ENCODE measurements at places on chromosomes 12 and 14.

DNA sequence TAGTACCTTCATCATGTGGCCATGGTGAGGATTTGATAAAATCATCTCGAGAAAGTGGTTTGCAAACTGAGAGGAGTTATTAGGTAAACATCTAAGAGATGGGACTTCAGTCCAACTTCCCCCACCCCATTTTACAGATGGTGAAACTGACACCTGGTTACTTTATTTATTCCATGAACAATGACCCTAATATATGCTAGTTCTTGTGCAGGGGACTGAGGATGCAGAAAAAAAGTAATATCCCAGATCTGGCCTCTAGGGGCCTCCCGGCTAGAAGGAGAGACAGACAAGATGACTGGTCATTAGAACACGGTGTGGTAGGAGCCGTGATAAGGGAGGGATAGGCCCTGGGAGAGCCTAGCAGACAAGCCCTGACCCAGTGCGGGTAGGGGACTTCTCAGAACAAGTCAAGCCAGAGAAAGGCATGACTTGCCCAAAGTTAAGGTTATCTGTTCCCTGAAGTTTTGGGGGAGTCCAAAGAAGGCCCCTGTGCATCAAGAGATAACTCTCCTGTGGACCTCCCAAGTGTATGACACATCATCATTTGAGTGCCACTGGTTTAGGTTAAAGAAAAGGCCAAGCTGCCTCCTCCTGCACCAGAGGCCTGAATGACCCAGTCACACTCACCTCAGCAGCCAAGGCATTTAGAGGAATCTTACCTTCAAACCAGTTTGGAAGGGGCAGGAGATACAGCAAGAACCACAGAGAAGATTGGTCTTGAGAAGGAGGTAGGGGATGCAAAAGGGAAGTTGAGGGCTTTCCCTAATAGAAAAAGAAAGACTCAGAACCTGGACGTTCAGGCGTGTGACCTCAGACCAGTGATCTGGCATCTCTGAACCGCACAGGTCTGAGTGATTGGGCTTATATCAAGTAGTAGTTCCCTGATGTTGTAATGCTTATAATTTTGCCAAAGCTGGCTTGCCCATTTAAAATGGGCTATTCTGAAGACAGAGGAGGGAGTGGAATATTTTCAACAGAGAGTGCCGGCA lies 1.6 kb downstream of the CMKLR1 start:
- DNase-seq, result no peak

- DNase-seq, result no peak
These were observed 37.9 kb upstream of the GNG2 start for GRCh38 chr14:51822499-51822898.

- DNase-seq, result peak; percentile 86
These were observed 2.8 kb upstream of the HOXC8 start for GRCh38 chr12:54005853-54006558.

GRCh38 chr14:91945751-91946621 lies 1.5 kb downstream of the FBLN5 start:
- DNase-seq, result no peak

- DNase-seq, result no peak
These were observed 12.0 kb upstream of the IL26 start for GRCh38 chr12:68237619-68238018.

DNA sequence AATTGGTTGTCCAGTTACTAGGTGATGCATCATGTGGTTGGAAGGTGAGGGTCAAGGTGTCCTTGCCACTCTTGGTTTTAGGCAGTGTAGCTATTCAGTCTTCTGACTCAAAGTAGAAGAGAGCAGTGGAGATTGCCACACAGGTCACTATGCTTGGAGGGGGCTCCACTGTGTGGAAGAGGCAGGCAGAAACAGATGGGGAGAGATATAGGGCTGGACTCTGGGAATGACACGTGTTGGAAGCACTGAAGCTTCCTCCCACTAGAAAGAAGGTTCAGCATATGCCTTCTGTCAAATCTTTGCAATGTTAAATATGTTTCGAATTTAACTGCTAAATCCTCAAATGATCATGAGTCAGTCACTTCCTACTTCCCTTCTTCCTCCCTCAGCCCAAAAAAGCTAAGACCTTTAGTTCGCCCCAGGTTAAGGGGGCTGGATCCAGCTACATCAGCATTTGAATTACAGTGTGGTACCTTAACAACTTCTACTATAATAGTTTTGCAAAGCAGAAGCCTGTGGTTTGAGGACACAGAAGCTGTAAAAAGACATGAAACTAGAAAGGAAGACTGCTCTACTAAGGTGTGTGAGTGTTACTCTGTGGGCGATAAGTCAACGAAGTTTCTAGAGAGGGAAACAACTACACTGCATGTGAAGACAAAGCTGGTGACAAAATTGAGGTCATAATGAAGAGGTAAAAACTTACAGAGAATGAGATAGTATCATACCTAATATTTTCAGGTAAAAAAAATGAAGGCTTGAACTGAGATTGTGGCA lies 228.0 kb downstream of the NELL2 start:
- no peak for DNase-seq

- DNase-seq, result no peak
These were observed 5.6 kb downstream of the FBXO33 start for GRCh38 chr14:39426605-39427004.

GRCh38 chr12:104457746-104458693 lies 1.3 kb downstream of the CHST11 start:
- DNase-seq, result peak; percentile 39

- DNase-seq, result peak; percentile 56
These were observed 1.4 kb downstream of the NFKBIA start for GRCh38 chr14:35403114-35403602.

GRCh38 chr12:30110958-30111586 lies 327.3 kb upstream of the TMTC1 start:
- no peak for DNase-seq

DNA sequence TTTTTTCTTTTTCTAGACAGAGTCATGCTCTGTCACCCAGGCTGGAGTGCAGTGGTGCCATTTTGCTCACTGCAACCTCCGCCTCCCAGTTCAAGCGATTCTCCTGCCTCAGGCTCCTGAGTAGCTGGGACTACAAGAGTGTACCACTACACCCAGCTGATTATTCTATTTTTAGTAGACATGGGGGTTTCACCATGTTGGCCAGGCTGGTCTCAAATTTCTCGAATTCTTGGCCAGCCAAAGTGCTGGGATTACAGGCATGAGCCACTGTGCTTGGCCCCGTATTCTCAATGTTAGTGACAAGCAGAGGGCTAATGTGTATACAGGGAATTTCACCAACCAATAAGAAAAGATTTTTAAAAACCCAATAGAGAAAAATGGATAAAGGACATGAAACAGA lies 8.4 kb downstream of the PLBD2 start:
- DNase-seq, result no peak

DNA sequence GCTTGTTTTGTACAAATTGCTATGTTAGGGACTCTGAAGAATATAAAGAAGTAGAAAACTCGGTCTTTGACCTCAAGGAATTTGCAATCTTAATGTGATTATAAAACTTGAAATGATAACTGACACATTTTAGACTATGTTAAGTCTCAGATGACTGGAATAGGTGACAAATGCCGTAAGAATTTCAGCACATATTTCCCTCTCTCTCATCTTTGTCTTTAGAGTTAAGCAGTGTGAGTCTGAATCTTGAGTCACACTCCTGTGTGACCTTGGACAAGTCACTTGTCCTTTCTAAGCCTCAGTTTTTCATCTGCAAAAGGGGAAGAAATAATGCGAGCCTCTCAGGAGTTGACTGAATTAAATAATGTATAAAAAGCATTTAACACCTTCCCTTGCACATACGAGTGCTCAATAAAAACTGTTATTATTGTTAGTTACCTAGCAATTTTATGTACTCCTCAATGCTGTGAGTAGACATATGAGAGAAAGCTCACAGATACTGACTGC lies 103.7 kb downstream of the DYRK2 start:
- no peak for DNase-seq

- DNase-seq, result no peak
These were observed 56.3 kb downstream of the NIN start for GRCh38 chr14:50774542-50775267.

DNA sequence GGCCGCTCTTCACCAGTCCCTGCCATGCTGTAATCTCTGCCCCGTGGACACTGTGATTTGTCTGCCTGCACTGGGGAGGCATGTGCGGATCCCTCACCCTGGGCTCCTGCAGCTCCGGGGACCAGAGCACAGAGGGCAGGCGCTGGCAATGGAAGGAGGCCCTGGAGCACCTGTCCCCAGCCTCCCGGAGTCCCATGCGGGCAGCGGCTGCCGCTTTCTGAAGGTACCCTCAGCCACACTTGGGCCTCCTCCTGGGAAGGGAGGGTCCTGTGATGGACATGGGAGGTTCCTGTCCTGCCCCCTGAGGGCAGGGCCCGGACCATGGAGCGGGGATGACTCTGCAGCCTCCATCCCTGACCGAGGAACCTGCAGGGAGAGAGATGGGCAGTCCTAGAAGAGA lies 297.4 kb upstream of the SFSWAP start:
- no peak for DNase-seq

- peak; percentile 55 for DNase-seq
These were observed 129.4 kb downstream of the SCARB1 start for GRCh38 chr12:124734224-124734788.

DNA sequence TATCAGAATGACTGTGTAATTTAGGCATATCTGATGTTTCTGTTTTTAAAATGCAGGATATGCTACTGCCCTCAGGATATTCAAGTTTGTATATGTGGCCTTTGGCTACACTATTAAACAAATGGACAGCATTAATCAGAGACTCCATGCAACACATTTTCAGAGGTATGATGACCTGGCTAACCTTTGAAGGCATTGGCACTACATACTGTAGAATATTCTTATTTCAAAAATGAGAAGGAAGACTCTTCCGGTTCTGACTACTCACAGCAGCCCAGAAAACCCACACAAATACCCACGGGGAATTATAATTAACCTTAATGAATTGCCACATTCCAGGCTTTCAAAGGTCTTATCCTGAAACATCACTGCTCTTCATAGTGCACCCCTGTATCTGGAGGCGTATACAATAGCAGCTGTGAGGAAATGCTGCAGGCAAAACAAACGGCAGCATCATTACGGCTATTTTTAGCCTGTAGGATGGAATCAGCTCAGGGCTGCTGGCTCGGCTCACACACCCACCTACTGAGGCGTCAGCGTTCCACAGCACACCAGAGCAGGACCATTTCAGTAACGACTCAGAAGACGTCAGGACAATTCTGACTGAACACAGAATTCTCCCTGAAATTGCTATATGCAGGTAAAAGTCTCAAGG lies 648.5 kb downstream of the RPS29 start:
- no peak for DNase-seq

- DNase-seq, result no peak
These were observed 60.0 kb upstream of the FZD10 start for GRCh38 chr12:130102266-130102665.

DNA sequence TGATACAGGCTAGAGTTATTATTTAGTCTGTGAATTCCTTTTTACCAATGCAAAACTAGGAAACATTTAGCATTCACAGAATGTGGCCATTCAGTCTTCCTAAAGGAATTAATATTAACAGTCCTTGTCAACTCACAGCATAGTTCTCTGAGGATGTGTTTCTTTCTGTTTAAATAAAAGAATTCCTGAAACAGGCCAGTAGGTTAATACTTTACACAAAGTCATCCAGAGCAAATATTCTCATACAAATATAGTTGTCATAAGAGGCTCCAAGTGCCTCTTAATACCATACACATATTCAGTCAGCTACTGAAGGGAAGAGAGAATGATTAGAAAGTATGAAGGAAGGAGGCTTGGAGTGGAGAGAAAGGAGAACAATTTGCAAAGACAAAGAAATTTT lies 120.1 kb downstream of the LMNTD1 start:
- DNase-seq, result no peak

- DNase-seq, result no peak
These were observed 179.6 kb upstream of the DIO2 start for GRCh38 chr14:80390906-80391305.

DNA sequence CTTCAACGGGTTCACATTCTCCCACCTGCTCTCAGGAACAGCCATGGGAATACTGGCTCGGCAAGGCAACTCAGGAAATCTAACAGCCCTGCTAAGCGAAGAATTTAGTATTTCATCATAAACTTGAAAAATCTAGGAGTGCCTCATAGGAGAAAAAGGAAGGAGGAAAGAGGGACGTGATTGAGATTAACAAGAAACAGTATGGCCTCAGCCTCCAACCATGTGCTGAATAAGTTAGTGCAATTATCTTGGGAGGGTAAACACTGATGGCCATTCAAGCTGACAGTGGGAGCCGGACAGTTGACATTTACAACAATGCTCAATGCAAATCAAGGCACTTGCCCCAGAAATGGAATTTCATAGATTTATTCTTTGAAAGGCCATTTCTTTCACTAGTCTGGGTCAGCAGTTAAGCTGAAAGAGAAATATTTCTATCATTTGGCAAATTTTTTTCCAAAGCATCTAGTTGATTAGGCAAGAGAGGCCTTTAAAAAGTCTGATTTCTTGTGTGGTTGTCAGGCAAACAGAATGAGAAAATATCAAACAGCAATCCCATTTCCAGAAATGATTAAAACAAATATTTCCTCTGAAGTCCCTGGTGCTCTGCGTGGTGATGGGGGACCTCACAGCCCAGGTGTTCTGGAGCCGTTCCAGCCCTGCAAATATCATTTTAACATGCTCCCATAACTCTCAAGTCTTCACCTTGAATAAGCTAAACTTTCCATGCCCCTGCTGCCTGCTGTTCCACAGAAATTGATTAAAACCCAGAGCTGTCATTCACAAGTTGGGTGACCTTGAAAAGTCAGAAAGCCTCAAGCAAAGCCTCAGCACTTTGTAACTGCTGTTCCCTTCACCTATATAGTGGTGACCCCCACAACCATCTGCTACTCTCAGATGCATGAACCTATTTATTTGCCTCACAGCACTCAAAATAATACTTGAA lies 121.6 kb downstream of the PHLDA1 start:
- DNase-seq, result no peak

GRCh38 chr14:73397810-73398209 lies 60.5 kb downstream of the NUMB start:
- no peak for DNase-seq

- DNase-seq, result no peak
These were observed 20.0 kb upstream of the KDM2B start for GRCh38 chr12:121600702-121601336.

Measured in left cardiac atrium (tissue), 4 donors.